Vagina (tissue), 2 donors: ENCODE measurements at places on chromosomes 1 and 21.

GRCh38 chr21:22450507-22450906 lies 1452.3 kb downstream of the NCAM2 start:
- no peak for DNase-seq

GRCh38 chr1:175450219-175450618 lies 257.6 kb upstream of the KIAA0040 start:
- no peak for DNase-seq

DNA sequence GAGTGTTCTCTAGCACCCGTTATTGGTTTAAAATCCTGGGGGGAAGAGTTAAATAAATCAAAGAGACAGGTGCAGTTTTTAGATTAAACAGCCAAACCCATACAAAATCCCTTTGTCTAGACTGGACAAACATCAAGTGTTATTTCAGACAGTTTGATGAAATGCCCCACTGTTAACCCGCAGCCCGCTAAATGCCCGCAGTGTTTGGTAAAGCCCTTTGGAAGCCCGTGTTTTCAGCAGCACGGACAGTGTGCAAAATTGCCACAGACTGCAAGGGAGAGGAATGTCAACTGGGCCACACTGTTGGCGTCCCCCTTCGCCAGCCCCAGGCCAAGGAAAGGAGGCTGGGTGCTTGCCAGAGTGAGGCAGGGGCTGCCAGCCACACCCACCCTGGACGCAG lies 26.6 kb downstream of the AJAP1 start:
- DNase-seq, result no peak

GRCh38 chr1:17682400-17682799 lies 72.7 kb upstream of the ACTL8 start:
- DNase-seq, result no peak

DNA sequence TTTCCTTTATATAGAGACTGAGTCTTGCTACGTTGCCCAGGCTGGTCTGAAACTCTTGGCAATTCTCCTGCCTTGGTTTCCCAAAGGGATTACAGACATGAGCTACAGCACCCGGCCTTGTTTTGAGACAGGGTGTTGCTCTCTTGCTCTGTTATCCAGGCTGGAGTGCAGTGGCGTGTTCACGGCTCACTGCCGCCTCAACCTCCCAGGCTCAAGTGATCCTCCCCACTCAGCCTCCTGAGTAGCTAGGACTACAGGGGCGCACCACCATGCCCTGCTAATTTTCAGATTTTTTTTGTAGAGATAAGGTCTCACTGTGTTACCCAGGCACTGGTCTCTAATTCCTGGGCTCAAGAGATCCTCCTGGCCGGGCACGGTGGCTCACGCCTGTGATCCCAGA lies 14.8 kb downstream of the LCK start:
- no peak for DNase-seq

DNA sequence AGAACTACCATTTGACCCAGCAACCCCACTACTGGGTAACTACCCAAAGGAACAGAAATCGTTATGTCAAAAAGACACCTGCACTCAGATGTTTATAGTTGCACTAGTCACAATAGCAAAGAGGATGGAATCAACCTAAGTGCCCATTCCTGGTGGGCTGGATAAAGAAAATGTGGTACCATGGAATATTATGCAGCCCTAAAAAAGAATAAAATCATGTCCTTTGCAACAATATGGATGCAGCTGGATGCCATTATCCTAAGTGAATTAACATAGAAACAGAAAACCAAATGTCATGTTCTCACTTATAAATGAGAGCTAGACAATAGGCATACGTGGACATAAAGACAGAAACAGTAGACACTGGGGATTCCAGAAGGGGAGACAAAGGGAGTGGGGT lies 32.5 kb upstream of the IRF2BP2 start:
- no peak for DNase-seq

GRCh38 chr1:241702442-241703373 lies 50.6 kb downstream of the WDR64 start:
- no peak for DNase-seq

- DNase-seq, result no peak
These were observed 19.7 kb upstream of the SELE start for GRCh38 chr1:169753549-169753948.

- DNase-seq, result no peak
These were observed 6.0 kb downstream of the TOR1AIP1 start for GRCh38 chr1:179888071-179888470.

DNA sequence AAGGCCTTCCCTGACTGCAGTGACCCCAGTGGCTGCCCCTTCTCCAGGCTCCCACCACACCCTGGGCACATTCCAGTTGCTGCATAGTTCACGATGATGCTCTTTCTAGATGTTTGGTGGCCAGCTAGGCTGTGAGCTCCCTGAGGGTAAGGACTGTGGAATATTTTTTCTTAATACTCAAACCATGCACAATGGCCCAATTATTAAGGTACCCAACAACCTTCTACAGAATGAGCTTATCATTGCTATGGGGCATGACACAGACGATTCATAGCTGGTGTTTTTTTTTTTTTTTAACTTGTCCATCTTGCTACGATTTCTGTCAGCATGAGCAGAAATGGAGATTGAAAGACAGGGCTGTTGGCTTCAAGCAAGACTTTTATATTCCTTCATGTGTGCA lies 68.9 kb upstream of the CLDN14 start:
- DNase-seq, result no peak

- DNase-seq, result no peak
These were observed 2.6 kb upstream of the KCNQ4 start for GRCh38 chr1:40780678-40781607.

- no peak for DNase-seq
These were observed 1.1 kb upstream of the SMG7 start for GRCh38 chr1:183470961-183471742.

DNA sequence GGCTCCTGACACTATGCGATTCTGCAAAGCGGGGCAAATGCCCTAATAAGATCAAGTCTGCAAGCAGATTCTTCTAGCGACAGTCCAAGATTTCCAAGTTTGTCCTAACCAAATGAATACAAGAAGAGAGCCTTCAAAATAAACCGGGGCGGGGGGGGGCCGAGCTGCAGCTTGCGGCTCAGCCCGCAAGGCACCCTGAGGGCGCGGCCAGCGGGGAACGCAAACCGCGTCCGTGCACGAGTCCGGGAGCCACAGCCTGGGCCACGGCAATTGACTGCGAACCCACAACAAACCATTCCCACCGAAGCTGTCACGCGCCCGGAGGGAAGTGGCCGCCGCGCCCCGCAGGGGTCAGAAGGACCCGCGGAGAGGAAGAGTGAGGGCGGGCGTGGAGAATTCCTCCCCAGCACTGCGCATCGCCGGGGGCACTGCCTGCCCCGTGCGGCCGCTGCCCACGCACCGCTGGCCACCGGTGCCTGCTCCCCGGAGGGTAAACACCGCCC lies 687 bp downstream of the TGFBR3 start:
- no peak for DNase-seq

DNA sequence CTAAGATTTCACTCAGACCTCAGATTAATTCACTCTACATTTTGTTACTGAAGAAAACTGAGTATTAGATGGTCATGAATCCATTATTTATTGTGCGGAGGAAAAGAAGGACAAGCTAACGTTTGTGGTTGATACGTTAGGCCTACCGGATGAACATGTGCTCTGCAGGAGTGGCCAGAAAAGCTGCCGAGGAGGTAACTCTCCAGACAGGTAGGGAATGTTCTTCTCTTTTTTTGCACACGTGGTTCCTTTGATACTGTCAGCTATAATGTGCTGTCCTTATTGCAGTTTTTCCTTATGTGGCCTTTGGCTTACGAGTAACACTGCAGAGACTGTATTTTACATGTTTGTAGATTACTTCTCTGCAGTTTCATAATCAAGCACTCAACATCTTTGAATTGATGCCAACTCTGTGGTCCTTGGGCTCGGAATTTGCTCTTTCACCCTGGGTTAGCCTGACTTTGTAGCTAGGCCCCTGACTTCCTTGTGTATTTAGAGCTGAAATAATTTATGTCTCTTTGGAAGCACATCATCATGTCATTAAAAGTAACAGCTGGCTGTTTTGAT lies 13.6 kb downstream of the MTR start:
- DNase-seq, result no peak

- DNase-seq, result no peak
These were observed 15.2 kb downstream of the NR5A2 start for GRCh38 chr1:200042552-200043335.

- no peak for DNase-seq
These were observed at the start of gene MEX3A for GRCh38 chr1:156082309-156083091. TSS of gene MEX3A (minus strand) at chr1:156082465. CDS start at chr1:156081998, 467 bp downstream.

- DNase-seq, result no peak
These were observed 9.0 kb upstream of the RHBG start for GRCh38 chr1:156359973-156360372.

- no peak for DNase-seq
These were observed 313.3 kb downstream of the LMO4 start for GRCh38 chr1:87641996-87642395.

DNA sequence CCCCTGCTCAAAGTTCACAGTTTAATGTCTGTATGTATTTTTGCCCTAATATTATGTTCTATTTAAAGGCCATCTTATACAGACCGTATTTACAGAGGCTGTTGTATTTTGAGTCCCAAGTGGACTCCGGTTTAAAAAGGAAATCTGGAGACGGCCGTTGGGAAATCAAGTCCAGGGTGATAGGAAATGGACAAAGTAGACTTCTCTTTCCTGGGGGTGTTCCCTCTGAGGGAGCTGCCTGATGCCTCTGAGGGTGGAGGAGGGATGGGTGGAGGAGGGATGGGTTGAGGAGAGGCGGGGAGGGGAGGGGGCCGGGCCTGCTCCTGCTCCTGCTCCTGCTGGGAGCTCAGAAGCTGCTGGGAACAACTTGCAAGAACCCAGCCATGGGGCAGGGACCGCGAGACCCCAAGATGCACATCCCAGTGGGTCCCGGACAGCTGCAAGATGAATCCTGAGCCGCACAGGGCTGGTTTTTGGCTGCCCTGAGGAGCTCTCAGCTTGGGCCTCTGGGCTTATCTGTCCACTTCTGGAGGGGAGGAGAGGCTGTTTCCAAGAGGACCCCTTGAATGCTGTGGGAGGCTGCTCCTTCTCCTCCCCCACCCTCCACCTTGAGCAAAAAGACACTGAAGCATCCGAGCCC lies 12.0 kb upstream of the ACTL8 start:
- no peak for DNase-seq

DNA sequence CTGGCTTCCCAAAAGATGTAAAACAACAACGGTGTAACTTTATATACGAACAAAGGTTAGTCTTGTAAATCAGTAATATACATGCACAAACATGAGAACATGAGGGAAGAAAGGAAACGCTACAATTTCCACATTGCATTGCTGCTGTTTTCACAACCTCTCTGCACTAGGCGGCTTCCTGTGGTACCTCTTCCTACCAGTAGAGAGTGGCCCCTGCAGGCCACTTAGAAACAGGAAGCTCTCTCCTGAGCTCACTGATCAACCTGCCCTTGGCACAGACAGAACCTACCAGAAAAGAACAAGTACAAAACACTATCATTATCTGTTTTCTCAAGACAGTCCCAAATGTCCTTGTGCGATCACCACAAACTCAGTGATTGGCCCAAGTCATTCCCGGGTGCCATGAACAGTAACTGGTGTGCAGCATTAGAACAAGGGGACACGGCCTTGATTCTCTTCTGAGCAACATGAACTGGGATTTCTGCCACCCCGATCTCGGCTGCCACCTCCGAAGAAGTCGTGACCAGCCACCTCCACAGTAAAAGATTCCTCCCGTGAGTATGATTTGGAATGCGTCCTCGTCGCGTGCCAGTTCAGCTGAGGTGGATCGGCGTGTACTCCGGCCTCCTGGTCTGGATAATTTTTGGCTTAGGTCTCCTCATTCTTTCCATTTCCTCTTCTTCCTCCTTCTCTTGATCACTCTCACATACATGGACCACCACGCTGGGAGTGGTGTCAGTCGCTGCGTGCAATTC lies 5.7 kb upstream of the KCNE1 start:
- no peak for DNase-seq

GRCh38 chr1:104874044-104874443 lies 1124.3 kb downstream of the AMY1C start:
- DNase-seq, result no peak

- no peak for DNase-seq
These were observed 10.9 kb upstream of the IL20 start for GRCh38 chr1:206854401-206855129.

DNA sequence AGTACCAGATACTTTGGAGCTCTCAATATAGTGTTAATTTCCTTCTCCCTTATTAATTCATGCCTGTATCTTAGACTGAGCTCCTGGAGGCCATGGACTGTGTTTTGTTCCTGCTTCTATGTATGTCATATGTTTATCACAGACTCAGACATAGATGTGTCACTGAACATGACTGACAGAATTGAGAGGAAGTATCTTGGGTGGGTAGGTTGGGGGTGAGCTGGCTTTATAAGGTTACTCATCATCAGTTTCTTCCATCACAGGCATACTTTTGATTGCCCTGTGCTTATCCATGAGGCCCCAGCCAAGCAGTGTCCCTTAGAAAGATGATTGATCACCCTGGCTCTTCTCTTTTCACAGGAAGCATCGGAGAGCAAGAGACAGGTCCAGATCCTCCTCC lies 5.6 kb upstream of the SH3D21 start:
- DNase-seq, result no peak

- no peak for DNase-seq
These were observed 39.6 kb downstream of the RSPH1 start for GRCh38 chr21:42456457-42456856.

DNA sequence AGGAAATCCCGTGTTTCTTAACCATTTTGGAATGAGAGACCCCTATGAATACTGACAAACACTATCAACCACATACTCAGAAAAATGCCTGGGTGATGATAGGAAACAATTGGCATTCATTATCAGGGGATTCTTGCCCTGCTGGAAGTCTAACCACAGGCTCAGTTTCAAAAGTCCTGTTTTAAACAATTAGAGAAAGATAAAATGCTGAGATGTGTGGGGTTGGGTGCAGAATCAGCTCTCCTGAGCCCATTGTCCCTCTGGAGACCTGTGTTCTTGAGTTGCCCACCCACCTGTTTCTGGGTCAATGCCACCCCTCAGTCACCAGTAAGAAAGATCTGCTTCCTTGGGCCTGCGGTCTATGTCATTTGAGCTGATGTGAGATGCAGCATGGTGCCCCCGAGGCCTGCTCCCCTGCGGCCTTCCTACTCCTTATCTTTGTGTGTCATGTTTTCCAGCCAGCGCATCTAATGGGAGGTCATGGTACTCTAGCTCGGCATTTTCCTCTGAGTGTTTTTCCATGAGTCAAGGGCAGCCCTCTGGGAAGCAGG lies 130.3 kb upstream of the PLXNA2 start:
- no peak for DNase-seq

- DNase-seq, result no peak
These were observed 5.5 kb downstream of the SDCCAG8 start for GRCh38 chr1:243261390-243261789.

GRCh38 chr1:118201524-118201923 lies 16.5 kb upstream of the SPAG17 start:
- DNase-seq, result no peak
